Activated T-cell treated with anti-CD3 and anti-CD28 coated beads for 4 hours (primary cell): ENCODE measurements at places on chromosomes 5 and 9.

DNA sequence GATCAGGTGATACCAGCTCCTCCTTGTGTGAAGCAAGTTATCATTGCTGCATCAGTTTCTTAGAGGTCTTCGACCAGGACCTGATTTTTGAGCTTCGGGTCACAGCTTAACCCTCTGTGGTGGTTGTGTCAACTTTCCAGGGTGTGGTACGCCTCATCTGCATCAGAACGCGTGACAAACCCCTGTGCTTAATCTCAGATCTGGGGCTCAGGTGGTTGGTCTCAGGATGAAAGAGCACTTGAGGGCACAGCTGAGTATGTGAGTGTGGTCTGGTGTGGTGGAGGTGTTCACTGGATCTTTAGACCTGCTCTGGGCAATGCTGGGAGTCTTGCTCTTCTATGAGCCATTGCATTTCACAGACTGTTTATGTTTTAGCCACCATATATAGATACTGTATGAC is 64.1 kb downstream of the OSTF1 start:
- DNase-seq: peak; percentile 14

GRCh38 chr9:83012168-83012921 is 50.6 kb downstream of the RASEF start:
- no peak for DNase-seq

GRCh38 chr5:181168595-181169118 is 21.3 kb downstream of the OR2V2 start:
- DNase-seq: no peak

DNA sequence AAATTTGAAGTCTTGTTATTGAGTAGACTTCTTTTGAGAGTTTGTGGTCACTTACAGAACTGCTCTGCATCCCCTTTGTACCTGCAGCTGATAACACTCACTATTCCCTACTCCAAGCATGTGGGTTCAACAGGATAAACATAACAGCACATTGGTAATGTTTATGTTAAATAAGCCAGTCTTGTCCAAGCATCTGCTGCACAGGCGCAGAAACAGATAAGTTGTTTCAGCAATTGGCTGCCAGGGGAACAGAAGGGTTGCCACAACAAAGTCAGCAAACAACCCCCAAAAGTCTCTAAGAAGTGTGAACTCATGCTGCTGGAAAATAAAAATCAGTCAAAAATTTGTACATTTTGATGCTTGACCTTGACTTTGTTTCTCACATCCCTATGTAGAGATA is 174.6 kb downstream of the GDNF start:
- no peak for DNase-seq

GRCh38 chr9:76359365-76359764 is 34.9 kb downstream of the RFK start:
- DNase-seq: no peak

GRCh38 chr9:77810637-77811119 is 162.6 kb upstream of the GNA14 start:
- DNase-seq: no peak

DNA sequence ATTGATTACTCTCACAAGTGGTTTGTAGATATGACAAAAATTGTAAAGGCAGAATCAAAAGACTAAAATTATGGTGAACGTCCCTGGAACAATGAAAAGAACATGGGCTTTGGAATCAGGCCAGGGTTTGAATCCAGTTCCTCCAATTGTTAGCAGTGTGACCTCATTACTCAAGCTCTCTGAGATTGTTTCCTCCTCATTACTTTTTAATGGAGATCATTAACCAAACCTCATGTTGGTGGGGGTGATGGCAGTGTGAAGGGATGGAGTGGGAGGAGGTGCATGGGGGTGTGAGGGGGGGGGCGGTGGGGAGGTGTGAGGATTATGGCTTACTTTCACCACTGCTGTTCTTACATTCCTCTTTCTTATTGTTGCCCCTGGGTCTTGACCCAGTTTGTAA is 44.1 kb upstream of the FOXE1 start:
- no peak for DNase-seq

GRCh38 chr5:144404672-144405071 is 234.0 kb downstream of the KCTD16 start:
- no peak for DNase-seq

GRCh38 chr9:4980086-4980727 is 4.9 kb upstream of the JAK2 start:
- no peak for DNase-seq

DNA sequence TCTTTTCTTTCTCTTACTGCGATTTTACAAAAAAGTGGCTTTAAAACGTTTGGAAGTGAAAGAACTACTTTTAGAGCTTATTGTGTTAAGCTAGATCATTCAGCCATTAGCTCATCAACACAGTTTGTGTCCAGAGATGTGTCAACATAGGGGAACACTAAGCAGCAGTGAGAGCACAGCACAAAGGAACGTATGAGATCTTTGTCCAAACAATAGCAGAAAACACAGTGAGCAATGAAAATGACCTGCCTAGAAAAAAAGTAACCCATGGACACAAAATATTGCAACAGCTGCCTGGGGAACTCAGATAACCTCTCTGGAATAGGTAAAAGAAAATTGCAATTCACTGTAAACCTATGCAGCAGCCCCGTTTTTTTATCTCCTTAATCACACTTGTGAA is 372.5 kb downstream of the ARHGEF28 start:
- no peak for DNase-seq

- no peak for DNase-seq
Measured at GRCh38 chr5:62550103-62550502, 28.5 kb upstream of the LRRC70 start.

DNA sequence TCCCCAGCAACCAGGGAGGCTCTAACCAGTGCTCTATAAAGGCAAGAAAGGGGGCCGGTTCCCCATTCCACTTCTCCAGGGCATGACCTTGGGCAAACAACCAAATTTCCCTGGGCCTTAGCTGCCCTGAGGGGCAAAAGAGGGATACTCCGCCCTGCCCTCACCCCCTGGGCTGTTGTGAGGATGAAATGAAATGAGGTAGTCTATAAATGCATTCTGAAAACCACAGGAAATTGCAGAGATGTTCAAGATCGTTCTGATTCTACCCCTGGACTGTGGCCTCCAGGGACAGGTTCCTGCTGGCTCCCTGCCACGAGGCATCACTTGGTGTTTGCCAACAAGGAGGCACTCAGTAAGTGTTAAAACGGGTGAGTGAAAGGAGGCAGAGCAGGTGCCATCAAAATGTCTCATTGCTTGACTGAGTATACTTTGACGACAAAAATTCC is 5.7 kb downstream of the RAPGEF1 start:
- no peak for DNase-seq

DNA sequence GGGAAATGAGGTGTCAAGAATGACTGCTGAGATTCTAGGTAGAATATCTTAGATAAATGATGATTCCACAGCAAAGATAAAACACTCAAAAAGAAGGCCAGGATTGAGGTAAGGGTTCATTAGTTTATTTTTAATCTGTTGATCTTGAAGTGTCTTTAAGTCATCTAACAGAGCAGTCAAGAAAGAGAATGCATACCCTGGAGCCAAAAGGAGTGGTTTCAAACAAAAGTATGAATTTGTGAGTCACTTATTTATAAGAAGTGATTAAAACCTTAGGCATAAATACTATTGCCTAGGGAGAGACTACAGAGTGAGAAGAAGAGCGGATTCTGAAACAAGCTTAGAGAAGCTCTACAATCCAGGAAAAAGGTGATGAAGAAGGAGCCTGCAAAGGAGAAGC is 541.0 kb downstream of the DTWD2 start:
- no peak for DNase-seq

DNA sequence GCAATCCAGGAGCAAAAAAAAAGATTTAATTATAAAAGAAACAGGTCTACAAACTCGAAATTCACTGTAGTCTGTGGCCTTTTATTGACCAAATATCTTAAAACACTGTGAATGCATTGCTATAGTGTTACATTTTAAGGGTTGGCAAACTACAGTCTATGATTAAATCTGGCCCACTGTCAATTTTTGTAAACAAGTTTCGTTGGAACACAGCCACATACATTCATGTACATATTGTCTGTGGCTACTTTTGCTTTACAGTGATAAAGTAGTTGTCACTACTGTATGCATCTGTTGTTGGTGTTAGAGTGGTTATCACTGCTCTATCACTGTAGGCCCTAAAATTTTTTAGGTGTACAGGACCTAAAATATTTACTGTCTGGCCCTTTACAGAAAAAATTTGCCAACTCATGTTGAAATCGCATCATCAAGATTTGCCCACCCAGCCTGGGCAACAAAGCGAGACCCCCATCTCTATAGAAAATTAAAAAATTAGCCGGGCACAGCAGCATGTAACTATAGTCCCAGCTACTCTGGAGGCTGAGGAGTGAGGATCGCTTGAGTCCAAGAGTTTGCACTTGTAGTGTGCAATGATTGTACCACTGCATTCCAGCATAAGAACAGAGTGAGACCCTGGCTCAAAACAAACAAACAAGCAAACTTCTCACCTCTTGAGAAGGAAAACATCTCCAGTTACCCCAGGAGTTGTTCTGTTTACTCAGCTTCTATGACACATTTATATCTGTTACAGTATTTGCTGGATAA is 89.0 kb downstream of the ERBIN start:
- no peak for DNase-seq

DNA sequence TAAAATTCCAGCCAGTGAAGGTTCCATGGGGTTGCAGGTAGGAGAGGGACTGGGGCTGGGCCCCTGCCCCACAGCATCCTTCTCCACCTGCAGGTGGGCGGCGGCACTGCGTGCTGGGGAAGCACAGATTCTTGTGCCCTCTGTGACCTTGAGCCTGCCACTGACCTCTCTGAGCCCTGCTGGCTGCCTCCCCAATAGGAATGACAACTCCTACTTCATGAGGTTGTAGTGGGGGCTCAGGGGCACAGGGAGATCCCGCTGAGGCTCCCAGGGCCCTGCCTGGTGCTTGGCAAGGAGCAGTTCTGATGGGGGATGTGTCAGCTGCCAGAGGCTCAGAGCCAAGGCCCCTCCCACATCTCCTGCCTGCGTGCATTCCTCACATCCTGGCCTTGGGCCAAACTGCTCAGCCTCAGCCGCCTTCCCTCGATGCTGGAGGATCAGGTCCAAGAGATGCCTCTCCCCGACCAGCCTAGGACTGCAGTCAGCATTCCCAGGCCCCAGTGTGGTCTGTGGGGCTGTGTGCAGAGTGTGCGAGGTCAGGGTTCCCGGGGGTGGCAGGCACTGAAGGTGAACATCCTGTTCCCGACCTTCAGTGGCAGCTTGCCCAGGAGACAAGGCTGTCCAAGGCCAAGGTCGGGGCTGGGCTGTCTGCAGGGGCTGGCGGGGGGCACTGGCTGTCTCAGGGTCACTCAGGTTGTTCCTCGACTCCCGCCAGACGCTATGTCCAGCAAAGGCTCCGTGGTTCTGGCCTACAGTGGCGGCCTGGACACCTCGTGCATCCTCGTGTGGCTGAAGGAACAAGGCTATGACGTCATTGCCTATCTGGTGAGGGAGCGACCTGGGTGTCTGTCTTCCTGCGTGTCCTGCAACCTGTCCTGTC is 7.0 kb downstream of the ASS1 start:
- DNase-seq: no peak

DNA sequence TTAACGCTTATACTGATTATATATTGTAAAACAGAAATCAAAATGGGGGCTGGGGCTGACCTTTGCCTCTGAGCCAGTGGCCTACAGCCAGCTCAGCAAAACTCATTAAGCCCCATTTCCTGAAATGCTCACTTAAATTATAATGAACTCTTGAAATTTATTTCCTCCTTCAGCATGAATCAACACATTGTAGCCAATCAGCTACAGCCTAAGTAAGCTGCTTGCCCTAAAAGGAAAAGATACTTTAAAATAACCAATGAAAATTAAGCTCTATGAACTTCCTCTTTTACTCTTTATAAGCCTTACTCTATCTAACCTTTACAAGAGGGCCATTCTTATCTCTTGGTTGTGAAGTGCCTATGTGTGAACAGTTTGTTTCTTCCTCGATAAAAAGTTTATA is 33.5 kb upstream of the SUB1 start:
- DNase-seq: no peak

DNA sequence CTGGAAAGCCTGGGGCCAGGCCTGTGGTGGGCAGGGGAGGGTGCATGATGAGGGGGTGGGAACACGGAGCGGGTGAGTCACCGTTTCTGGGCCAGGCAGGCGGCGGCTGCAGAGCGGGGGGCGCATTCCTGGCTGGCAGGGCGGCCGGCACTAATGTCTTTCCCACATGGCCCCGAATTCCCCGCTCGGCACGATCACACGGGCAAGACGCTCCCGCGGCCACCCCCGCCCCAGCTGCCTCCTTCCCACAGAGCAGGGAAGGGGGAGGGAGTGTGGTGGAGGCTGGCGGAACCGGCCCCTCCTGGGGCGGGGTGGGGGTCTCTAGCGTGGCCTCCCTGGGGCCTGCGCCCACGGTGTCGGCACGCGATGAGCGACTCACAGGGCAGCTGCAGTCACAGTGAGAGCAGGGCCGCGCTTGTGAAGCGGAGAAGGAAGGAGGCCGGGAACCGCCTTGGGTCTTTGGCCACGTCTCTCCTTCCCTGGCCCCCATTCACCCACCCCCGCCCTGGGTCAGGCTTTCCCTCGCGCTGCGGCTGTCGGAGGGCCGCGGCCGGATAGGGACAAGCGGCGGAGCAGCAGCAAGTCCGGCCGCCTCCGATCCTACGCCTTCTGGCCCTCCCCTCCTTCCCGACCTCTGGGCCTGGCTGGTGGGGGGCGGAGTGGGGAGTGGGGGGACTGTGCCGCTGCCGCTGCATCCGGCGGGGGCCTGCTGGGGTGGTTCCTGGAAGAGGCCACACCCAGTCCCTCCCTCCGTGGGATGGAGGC is 48.9 kb downstream of the CXXC5 start:
- no peak for DNase-seq

DNA sequence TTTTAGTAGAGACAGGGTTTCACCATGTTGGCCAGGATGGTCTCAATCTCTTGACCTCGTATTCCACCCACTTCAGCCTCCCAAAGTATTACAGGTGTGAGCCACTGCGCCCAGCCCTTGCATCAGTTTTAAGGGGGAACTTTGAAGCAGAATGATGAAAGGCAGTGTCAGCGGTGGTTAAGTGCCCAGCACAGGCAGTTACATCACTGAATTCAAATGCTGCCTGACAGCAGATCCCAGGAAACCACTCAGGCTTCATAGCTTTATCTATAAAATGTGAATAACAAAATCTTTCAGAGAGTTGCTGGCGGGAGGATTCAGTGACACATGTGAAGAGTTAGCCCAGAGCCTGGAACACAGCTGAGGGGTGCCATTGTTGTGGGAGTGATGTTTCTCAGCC is 26.5 kb downstream of the FGF1 start:
- no peak for DNase-seq

- DNase-seq: no peak
Measured at GRCh38 chr5:89275066-89275855, 392.3 kb upstream of the MEF2C start.

- DNase-seq: no peak
Measured at GRCh38 chr9:4936823-4937222, 48.2 kb upstream of the JAK2 start.

GRCh38 chr9:18890372-18890771 is 142.6 kb downstream of the SAXO1 start:
- no peak for DNase-seq

DNA sequence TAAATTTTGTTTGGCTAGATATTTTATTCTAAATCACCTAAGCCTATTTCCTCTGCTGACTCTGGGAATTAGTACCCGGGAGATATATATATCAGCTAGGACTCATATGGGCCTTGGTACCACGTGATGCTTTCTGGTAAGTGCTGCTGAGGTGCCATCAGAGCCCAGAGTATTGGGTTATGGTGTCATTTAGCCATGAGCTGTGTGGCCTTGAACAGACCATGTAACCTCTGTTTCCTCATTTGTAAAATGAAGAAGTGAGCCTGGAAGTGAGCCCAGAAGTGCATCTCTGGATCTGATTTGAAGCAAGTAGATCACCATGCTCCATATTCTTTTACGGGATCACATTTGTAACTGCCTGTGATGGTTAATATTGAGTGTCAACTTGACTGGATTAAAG is 126.1 kb downstream of the GPBP1 start:
- no peak for DNase-seq
